Activated naive CD4-positive, alpha-beta T cell (primary cell): ENCODE measurements at places on chromosomes 1 and 21.

GRCh38 chr21:41112740-41113692 is 54.9 kb upstream of the BACE2 start:
- no peak for DNase-seq

DNA sequence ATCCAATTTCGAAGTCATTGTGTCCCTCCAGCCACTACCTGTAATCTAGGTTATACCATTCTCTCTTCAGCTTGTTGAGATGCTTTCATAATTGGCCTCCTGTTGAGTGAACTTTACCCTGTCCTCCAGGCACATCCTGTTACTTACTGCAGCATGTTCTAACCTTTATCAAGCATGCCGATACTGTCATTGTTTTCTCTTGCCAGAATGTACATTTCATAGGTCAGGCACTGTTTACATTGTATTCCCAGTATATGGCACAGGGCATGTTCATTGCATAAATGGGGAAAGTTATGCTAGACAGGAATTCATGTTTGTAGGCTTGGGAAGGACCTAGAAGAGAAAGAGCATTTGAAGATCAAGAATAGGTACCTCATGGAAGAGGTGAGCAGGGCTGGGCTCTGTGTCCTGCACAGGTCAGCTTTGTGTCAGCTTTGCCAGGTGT is 10.2 kb downstream of the CXADR start:
- DNase-seq: no peak

- DNase-seq: no peak
Observed at GRCh38 chr1:202113690-202114300, 8.9 kb upstream of the GPR37L1 start.

GRCh38 chr1:117146575-117147340 is 25.2 kb upstream of the TRIM45 start:
- DNase-seq: no peak

DNA sequence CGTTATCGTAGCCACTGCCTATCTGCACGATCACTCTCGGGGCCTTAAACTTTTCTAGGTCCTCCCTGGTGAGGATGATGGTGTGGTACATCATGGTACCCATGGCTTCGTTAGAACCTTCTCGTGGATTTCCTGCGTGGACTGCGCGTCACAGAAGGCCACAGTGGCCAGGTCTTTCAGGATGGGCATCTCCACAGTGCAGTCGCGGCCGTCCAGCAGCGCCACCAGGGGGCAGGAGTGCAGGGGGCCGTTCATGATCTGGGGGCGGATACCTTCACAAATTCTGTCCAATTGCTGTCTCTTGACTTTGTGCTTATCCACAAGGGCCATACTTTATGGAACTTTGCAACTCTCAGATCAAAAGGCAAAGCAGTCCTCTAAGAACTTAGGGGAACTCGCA is 69.6 kb downstream of the WLS start:
- DNase-seq: no peak

DNA sequence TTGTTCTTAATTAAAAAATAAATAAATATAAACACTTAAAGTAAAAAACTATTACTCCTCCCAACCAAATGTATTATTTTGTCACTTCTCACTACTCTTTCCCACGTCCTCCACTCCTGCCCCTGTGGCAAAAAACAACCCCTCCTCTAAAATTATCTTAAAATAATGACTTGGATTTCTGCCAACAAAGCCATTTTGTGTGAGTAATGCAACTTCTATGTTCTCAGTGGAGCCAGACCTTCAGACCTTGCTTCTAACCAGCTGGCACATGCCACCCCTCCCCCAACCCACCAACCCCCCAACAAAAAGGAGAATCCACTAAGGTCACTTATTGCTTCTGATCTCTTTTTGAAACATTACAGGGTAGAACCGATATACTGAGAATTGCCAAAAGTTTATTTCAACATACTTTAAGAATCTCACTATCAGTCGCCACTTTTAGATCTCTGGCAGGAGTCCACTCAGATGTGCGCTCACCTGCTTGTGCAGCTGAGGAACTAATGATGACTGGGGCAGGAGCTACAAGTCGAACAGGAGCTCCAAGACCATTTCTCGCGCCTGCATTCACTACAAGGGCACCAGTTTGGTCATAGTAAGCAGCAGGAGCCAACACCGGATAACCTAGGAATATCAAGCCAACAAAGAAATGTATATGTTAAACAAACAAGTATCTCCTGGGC is 58.3 kb upstream of the SDC3 start:
- no peak for DNase-seq

DNA sequence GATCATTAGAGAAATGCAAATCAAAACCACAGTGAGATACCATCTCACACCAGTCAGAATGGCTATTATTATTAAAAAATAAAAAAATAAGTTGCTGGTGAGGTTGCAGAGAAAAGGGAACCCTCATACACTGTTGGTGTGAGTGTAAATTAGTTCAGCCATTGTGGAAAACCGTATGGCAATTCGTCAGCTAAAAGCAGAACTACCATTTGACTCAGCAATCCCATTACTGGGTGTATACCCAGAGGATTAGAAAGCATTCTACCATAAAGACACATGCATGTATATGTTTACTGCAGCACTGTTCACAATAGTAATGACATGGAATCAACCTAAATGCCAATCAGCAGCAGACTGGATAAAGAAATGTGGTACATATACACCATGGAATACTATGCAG is 42.2 kb downstream of the GIPC2 start:
- no peak for DNase-seq

- DNase-seq: no peak
Observed at GRCh38 chr1:221697923-221698425, 43.9 kb downstream of the DUSP10 start.

- no peak for DNase-seq
Observed at GRCh38 chr1:46543382-46543760, 8.1 kb downstream of the KNCN start.

DNA sequence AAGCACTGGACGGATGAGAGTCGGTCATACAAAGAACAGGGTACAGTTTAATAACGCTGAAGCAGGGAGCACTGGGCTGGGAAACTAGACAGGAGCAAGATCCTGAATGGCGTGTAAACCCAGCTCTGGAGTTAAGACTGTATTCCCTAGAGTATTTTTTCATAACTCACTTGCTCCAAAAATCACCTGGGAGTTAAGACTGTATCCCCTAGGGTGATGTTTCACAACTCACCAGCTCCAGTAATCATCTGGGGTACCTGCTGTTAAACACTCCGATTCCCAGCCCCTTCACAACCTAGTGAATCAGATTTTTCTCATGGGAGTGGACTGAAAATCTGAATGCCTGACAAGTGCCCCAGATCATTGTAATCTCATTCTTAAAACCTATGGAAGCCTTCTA is 123.2 kb downstream of the MAB21L3 start:
- DNase-seq: no peak

GRCh38 chr1:98099501-98099900 is 178.7 kb upstream of the DPYD start:
- no peak for DNase-seq

DNA sequence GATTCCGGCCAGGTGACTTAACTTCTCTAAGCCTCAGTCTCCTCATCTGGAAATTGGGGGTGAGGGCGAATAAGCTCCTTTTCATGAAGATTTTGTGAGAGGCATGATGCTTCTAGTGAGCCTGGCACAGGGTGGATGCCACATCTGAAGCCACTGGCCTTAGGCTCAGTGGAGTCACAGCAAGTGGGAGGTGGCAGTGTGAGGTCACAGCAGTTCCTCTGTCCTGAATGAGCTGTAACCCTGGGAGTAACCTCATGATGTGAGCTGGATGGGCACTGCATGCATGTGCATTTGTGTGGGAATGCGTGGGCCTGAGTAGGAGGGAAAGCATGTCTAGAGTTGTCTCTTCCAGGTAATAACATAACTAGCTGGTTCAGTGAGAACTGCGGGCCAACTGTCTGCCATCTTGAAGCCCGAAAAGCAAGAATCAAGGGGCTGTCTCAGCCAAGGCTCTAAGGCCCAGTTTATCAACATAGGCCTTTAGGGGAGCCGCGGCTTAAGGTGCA is 27.0 kb upstream of the HTR1D start:
- DNase-seq: no peak

DNA sequence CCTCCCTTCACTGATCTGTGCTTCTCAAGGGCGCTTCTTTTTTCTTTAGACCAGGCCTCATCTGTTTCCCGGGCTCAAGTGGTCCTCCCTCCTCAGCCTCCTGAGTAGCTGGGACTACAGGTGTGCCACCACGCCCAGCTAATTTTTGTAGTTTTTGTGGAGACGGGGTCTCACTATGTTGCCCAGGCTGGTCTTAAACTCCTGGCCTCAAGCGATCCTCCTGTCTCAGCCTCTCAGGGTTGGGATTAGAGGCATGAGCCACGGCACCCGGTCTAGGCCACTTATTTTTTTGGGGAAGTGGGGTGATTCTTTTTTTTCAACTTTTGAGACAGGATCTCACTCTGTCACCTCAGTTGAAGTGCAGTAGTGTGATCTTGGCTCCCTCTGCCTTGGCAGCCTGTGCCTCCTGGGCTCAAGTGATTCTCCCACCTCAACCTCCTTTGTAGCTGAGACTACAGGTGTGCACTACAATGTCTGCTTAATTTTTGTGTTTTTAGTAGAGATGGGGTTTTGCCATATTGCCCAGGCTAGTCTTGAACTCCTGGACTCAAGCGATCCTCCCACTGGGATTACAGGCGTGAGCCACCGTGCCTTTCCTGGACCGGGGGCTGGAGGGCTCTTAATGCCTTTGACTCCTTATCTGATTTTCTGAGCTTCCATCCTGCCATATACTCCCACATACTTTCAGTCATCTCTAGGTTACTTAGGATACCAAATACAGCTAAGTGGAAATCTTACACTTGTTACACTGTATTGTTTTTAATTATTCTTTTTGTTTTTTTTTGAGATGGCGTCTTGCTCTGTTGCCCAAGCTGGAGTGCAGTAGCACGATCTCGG is 18.9 kb downstream of the MFAP2 start:
- no peak for DNase-seq

GRCh38 chr1:10564063-10564462 is 89.3 kb downstream of the PEX14 start:
- no peak for DNase-seq

DNA sequence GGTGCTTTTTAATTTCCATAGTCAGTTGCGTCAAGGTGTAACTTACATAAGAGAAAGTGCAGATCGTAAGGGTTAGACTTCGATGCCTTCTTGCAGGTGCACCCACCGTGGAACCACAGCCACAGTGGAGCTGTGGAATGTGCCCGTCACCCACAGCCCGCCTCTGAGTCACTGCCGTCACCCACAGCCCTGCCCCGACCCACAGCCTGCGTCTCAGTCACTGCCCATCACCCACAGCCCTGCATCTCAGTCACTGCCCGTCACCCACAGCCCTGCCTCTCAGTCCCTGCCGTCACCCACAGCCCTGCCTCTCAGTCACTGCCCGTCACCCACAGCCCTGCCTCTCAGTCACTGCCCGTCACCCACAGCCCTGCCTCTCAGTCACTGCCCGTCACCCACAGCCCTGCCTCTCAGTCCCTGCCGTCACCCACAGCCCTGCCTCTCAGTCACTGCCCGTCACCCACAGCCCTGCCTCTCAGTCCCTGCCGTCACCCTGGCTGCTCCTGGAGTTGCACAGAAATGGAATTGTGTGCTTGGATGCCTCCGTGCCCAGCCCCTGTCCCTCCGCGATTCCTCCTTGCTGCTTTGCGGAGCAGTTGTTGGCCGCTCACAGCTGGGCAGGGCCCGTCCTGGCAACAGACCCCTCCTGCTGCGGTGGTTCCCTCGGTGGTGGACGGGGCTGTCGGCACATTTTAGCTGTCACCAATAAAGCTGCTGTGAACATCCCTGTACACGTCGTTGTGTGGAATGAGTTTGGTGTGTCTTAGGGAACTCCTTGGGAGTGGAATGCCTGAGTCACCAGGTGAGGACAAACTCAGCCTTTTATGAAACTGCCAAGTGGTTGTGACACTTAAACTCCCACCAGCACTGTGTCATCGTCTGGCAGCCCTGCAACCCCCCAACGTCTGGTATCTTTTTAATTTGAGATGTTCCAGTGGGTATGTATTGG is 44.9 kb upstream of the COL6A2 start:
- no peak for DNase-seq

DNA sequence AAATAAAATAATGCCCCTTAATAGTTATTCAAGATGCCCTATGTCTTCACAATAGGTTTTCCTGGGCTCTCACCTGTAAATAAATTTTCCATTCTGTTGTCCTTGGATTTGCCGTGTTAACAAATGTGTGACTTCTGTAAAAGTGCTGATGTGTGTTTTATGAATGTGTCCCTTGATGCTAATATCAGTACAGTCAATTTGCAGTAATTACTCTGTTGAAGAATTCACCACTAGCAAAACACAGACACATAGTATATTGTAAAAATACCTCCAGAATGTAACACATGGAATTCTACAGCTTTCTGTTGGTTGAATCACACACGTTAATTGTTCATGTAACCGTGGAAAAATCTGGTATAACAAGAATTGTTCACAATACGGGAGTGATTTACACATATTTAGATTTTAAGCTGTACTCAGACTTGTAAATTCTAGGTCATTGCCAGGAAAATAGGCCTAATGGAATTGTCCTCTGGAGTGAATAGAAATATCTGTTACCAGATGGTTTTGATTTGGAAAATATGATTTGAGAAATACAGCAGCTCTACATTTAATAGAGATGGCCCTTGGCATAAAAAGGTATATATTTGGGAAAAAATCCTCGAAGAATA is 36.7 kb upstream of the KCNK2 start:
- DNase-seq: no peak

DNA sequence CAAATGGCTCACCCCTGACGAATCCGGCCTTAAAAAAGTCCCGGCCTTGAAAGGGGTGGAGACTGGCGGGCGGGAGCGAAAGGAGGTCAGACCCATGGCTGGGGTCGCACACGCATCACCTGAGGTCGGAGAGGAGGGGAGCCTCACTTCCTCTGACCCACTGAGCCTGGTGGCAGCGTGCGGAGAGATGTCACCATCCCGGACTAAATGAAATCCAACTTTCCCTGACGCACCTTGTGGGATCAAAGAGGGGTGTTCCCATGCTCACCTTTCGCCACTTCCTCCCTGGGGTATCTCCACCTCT is 709 bp upstream of the SLC41A1 start:
- DNase-seq: no peak

GRCh38 chr21:46503922-46504550 is 45.3 kb downstream of the DIP2A start:
- no peak for DNase-seq

DNA sequence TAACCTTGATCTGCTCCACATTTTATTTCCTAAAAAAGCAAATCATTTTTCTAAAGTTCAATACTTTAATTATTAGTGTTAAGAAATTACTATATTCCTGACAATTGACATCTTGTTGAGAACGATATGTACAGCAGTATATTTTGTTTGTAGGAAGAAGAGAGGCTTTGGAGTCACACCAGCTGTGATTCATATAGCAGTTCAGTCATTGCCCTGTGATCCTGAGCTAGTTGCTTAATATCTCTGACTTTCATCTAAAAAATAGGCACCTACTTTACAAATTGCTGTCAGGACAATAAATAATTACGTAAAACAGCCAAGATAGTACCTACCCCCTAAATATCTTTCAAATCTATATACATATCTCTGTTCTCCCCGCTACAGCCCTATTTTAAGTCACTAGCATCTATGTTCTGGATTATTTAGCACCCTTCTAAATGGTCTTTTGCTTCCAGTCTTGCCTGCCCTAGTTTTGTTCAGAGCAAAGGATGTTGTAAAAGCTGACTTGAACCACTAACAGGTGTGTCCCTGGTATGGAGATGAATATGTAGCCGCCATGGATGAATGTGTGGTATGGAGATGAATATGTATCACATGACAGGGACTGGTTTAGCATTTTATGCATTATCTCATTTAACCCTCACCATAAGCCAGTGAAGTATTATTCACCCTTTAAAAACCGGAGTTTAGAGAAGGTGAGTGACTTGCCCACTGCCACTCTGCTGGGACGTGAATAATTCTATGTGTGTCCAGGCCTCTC is 42.2 kb downstream of the RNF220 start:
- no peak for DNase-seq

- DNase-seq: no peak
Observed at GRCh38 chr1:84653130-84653677, 37.1 kb downstream of the SSX2IP start.
